ENCODE measurements at places on chromosomes 13 and 19.

GRCh38 chr13:55087085-55087484, 2053.6 kb upstream of the PRR20A start:
- no peak for DNase-seq

DNA sequence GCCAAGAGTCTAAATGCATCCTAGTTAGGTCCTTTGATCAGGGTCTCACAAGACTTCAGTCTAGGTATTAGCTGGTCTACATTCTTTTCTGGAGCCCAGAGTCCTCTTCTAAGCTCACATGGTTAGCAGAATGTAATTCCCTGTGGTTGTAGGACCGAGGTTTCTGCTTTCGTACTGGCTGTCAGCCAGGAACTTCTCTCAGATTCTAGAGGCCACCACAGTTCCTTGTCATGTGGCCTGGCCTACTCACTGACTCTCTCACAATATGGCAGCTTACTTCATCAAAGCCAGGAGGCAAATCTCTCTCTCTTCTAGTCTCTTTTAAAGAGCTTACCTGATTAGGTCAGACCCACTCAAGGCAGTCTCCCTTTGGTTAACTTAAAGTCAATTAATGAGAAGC, 82.9 kb downstream of the POU4F1 start:
- DNase-seq, result no peak

DNA sequence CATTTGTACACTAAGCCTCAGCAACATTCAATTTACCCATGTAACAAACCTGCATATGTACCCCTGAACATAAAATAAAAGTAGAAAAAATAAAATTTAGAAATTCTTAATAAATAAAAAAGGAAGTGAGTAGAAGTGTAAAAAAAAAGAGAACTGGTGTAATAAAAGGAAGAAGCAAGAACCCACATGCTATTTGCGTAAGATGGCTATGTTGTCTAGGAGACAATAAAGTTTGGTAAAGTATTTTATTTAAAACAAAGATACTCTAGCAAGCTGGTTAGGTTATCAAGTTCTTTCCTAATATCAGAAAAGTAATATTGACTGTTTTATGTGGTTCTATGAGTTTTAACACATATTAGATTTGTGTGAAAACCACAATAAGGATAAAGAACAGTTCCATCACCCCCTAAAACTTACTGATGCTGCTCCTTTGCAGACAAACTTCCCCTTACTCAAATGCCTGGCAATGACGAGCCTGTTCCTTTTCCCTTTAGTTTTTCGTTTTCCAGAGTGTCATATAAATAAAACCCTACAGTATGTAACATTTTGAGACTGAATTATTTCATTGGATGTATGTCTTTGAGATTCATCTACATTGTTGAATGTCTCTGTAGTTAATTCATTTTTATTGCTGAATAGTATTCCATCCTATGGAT, 98.9 kb downstream of the TNFSF13B start:
- no peak for DNase-seq

- no peak for DNase-seq
These were observed 5.5 kb upstream of the PTOV1 start for GRCh38 chr19:49845414-49845813.

DNA sequence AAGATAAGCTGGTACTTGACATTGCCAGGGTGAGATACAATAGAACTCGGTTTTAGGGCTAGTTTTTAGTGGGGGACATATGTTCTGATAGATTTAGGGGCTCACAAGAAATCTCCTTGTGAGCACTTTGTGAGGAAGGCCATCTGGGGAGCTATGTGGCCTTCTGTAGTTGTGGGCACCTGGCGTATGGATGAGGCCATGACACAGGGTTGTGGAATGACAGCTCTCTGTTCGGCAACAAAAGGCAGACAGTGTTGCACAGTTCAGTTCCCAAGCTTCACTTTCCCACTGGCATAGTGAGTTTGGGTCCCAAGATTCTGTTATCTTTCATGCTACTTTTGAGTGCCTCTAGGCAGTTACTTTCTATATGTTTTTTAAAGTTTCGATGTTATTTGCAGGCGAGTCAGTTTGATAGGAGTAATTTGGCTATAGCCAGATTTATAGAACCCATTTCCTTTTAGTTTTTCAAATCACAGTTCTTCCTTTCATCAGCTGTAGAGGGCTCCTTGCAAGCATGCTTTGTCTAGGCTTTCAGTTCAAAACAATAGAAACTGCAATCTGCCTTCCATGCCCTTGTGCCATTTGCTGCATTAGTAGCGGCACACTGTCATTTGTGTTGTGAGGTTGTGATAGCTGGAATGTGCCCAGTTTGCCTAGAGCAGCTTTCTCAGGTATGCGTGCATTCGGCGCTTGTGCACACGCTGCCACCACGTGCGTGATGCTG, 70.6 kb upstream of the TEX29 start:
- no peak for DNase-seq

- no peak for DNase-seq
These were observed 3.2 kb upstream of the MAP2K7 start for GRCh38 chr19:7900401-7900870.

DNA sequence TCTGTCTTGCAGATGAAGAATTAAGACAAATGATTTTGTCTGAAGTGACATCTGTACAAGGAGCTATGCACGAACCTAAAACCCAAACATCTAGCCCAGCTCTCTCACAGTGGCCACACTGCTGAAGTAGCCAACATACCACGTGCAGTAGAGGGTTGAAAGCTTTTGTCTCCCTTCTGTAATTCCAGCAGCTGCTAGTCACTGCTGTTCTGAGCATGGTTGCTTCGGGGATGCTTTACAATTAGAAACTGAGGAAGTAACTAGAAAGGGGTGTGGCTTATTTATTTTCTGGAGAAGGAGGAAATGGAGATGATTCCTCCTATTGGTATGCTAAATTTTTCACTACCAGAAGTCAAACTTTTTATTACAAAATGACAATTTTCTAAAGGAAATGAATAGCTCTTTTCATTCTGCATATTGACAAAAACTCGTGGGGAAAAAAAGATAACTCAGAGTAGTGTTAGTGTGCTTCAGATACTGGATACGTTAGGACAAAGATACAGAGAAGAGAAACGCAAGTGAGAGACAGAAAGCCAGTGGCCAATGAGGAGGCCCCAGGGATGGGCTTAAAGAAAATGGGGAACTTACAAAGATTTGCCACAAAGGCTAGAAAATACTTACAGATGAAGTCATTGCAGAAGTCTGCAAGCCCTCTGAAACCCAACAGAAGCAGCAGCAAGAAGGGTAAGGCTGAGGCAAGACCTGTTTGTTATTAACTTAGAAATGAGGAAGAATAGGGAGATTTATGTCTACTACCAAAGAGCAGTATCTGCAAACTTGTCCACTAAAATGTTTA, 192.7 kb upstream of the MIR17HG start:
- no peak for DNase-seq

DNA sequence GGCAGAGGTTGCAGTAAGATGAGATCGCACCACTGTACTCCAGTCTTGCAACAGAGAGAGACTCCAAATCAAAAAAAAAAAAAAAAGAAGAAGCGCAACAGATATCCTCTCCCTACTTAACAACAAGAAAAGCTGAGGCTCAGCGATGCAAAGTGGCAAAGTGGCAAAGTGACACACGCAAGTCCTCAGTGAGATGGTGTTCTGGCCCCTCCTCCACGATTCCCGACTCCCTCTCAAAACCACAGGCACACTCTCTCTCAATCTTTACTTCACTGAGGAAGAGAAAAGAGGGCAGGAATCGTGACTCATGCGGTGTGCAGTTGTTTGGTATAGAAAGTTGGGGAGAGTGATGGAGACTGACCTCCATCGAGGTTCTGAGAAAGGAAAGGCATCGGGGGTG, 12.6 kb downstream of the FFAR2 start:
- DNase-seq, result no peak

DNA sequence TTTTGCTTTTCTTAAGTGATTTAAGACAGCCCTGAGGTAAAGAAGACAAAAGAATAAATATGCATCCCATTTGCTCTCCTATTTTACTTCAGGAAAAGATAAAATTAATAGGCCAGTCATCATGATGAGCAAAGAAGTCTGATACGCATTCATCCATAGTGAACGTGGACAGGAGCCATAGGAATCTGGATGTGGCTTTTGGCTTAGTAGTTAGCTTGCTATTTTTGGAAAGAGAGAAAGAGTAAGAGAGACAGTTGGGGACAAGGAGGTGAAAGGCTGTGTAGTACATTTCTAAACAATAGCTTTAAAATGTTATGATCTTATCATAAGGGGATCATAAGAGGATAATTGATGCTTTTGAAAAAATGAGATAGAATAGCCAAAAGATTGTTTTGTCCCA, 545.2 kb downstream of the IRS2 start:
- no peak for DNase-seq

GRCh38 chr13:44278166-44278565, 95.5 kb upstream of the SERP2 start:
- DNase-seq, result no peak

- peak; percentile 63 for DNase-seq
These were observed 463.8 kb downstream of the ITGBL1 start for GRCh38 chr13:101916108-101916774.

GRCh38 chr13:107765724-107766401, 449.5 kb downstream of the LIG4 start:
- no peak for DNase-seq

GRCh38 chr13:110511509-110512181, 49.9 kb downstream of the RAB20 start:
- DNase-seq, result no peak

DNA sequence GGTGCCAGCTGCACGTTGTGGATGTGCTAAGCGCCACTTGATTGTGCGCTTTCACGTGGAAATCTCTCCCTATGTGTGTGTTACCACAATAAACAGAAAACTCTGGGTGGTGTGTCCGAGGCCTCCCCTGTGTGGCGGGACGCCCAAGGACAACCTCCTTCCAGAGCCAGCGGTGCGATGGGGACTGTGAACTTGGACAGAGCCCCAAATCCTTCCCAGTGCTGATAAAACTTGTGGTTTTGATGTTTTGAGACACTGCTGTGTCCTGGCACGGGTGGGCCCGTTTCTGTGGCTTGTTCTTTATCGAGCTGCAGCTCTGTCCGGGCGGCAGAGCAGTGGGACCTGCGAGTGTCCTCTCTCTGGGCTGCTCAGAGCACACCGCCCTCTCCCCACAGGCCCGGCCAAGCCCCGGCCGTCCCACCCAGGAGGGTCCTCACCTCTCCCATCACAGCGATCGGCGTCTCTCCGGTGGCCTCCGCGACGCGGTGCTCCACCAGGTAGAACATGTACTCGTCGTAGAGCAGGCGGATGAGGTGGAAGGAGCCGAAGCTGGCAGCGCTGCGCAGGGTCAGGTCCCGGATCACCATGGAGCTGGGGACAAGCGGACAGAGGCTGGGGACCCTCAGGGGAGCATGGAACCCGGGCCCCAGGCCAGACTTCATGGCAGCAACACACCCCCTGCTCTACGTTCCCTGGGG, 18.8 kb upstream of the RANBP3 start:
- no peak for DNase-seq

GRCh38 chr13:42924344-42924743, 67.7 kb downstream of the EPSTI1 start:
- no peak for DNase-seq
